ENCODE measurements at places on chromosomes 6 and 20.

DNA sequence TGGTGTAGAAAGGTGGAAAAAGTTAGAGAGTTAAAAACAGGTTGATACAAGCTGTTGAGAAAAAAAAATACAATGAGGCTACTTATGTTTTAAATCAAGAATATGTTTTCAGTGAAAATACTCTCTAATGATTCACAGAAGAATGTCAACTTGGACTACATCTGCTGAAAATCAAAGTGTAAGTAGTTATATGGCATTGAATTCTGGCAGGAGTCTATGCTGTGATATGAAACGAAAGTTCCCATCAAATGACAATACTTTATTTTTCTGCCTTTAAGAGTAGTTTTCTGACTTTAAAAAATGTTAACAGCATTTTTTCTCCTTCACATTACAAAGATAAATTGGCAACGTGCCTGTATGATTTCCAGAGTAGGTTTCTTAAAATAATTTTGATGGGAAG, 158.3 kb downstream of the EYA4 start:
- no peak for DNase-seq

DNA sequence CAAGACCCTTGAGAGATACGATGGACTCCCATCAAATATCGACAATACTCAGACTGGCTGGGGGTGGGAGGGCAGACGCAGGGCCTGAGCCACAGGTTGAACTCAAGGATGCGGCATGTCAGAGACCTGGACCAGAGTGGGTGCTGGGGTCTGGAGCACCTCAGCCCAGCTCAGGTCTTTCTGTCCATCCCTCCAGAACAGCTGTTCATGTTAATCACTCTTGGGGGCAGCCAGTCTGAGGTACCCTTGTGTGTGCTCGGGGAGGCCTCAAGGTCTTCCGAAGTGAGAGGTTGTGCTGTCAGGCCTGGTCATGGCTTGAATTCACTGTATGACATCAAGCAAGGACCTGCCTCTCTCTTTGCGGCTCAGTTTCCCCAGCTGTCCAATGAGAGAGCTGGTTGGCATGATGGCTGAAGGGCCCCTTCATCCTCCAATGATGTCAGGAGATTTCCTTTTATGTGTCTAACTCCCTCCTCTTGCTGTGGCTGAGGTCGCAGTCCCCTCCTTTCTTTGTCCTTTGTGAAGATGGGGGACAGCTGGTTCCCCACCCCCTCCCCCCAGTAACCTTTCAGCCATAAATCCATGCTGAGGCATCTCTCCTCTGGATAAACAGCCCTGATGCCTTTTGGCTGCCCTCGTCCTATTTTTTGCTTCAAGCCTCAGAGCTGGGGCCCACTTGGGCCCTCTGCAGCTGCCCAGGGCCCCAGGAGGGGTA, 15.3 kb downstream of the MYH7B start:
- no peak for DNase-seq

DNA sequence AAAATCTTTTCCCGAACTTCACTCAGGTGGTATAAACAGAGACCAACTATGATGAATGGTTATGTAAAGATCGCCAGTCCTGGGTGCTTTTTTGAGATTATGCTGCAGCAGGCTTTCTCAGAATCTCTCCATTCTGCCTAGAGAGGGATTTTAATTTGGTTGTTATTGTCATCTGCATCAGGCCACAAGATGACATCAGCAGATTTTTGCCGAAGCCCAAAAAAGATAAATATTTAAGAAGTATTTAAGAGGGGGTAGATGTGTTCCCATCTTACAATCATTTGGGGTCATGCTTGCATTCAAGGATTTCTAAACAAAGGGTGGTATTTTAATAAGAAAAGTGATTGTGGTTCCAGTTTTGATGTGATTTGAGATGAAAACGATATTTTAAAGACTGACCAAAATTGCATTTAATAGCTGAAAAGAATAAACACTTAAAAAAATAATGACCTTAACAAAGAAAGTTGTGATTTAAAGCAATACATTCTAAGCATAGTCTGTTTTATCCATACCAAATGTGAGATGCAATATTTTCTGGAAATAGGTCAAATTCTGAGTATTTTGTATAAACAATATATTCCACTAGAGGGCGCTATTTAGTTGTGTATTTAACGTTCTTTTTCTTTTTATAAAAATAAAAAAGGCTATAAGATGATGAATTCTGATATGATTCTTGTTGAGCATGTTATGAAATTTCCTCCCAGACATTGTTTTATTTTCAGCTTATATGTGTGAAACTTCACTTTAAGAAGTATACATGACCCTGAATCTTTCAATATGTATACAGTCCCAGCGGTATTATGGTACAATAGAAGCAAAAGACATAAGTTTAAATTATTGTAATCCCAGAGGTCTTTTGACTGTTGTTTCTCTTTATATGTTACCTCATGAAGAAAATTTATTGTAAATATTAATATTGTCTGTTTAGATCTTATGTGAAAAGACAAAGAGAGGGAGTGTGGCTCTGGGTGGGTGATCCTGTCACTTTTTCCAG, 51.0 kb upstream of the ZFP64 start:
- no peak for DNase-seq

DNA sequence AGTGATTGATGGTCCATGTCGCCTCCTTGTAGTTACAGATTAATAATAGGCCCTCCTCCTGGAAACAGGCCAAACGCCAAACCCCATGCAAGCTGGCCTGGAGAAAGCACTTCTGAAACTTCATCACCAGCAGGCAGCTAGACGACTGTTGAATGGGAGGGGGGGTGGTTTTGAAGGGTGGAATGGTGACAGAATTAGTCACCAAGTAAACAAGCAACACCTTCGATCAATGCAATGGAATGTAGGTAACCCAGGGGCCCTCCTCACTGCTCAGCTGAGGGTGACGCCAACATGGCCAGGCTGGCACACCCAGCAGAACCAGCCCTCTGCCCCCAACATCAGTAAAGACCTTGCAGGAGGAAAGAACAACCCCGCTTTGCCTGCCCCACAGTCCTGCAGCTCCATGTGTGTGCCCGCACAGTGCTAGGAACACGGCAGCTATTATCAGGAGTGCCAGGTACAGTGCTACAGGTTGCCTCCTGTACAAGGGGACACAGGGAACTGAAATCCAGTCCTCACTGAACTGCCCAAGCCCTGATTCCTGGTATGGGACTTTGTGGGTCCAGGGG, 2.7 kb downstream of the BCAS1 start:
- DNase-seq, result no peak

DNA sequence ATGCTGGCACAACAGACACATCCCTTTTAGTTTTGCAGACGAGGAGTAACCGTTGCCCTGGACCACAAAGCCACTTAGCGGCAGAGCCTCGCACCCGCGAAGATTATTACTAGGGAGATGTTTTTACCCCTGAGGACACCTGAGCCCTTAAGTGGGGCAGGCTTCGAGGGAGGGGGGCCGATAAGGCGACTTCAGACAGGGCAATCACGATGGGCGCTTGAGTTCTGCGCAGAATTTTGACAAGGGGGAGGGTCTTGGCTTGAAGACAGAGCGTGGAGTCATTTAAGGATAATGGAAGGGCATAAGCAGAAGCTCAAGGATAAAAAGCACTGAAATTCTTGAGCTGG, 650 bp upstream of the TTK start:
- peak; percentile 8 for DNase-seq

- DNase-seq, result no peak
These were observed 43.2 kb downstream of the ELMO2 start for GRCh38 chr20:46362921-46363867.

All from nephron progenitor cell (in vitro differentiated cells).